ENCODE measurements at places on chromosomes 12 and 14.

DNA sequence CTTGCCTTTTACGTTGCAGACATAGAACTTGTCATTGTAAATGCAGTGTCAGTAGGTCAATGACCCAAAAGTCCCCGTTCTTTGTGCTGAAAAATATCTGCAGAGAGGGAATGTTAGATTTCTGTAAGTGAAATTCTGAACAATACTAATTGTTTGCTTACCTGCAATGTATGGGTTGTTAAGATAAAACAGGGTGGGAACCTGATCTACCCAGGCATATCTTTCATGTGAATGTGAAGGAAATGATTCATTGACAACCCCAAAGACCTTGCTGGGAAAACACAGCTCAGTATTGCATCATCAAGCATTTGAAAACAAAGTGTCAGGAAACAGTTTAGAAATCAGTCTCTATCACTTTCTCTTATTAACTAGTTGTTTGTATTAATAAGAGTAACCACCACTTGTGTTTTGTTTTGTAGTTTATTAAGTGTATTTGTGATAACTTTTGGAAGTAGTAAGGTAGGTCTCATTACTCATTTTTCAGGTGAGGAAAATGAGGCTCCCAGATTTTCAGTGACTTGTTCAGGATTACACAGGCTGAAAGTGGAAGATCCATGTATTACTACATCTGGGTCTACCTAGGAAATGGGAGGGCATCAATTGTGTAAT, 57.9 kb upstream of the SLC38A2 start:
- DNase-seq: no peak

GRCh38 chr14:88270776-88271175, 52.3 kb downstream of the KCNK10 start:
- DNase-seq: no peak

DNA sequence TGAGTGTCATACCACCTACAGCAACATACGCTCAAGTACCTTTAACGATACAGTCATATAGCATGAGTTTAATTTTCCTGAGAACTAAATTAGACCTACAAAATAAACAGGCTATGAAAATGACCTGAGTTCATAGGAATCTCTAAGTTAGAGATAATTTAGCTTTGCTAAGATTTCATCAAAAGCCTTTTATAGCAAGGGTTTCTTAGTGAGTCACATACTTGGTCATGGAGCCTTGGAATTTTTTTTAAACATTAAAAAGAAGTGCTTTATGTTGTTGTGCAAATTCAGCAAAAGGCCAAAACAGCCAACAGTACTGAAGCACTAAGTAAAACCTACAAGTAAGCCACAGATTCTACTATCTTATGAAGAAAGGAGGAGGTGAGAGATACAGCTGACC, 93.6 kb upstream of the FERMT2 start:
- DNase-seq: no peak

DNA sequence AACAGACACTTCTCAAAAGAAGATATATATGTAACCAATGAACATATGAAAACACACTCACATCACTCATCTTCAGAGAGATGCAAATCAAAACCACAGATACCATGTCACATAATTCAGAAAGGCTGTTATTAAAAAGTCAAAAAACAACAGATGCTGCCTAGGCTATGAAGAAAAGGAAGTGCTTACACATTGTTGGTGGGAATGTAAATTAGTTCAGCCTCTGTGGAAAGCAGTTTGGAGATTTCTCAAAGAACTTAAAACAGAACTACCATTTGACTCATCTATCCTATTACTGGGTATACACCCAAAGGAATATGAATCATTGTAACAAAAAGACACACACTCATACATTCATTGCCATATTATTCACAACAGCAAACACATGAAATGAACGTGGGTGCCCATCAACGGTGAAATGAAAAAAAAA, 35.1 kb downstream of the EIF2S3B start:
- DNase-seq: no peak

DNA sequence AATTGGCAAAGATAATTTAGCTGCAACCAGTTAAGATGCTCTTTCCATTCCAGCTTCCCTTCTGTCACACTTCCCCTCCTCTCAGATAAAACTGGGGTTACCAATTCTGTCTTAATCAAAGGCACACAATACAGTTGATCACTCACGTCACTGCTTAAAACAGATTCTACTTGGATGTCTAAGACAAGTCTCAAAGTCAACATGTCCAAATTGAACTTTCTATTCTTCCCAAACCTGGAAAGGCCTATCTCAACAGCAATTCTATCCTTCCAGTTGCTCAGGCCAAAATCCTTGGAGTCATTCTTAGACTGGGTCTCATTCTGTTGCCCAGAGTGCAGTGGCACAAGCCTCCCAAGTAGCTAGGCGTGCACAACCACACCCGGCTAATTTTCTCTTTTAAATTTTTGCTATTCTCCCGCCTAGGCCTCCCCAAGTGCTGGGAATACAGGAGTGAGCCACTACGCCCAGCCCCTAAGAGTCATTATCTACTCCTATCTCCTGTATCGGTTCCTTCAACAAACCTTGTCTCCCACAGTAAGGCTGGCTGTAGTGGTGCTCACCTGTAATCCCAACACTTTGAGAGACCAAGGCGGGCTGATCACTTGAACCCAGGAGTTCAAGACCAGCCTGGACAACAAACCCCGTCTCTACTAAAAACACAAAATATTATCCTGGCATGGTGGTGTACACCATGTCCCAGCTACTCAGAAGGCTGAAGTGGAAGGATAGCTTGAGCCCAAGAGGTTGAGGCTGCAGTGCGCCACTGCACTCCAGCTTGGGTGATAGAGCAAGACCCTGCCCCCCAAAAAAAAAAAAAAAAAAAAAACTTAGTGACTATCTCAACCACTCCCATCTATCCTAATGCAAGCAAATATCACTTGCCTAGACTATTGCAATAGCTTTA, 4.7 kb downstream of the RPS29 start:
- no peak for DNase-seq

DNA sequence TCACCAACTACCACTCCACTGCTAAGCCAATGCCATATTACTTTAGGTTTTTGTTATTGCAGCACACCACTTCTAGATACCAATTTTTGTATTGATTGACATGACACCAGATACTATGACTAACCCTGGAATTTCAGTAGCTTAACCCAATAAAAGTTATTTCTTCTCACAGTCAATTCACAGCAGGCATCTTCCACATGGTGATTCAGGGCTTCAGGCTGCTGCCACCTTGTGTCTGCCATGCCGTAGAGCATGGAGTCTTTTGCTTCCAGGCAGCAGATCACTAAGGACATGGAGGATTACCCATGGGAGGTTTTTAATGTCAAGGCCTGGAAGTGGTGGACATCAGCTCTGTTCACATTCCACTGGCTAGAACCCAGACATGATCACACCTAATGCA, 56.4 kb upstream of the LTA4H start:
- DNase-seq: no peak

GRCh38 chr14:81605660-81606059, 72.0 kb upstream of the SEL1L start:
- no peak for DNase-seq

DNA sequence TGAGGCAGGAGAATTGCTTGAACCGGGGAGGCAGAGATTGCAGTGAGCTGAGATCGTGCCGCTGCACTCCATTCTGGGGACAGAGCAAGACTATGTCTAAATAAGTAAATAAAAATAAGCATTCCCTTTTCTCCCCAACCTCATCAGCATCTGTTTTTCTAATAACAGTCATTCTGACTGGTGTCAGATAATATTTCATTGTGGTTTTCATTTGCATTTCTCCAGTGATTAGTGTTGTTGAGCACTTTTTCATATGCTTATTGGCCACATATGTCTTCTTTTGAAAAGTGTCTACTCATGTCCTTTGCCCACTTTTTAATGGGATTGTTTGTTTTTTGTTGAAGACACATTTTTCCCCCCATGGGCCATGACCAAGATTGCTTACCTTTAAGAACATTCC, 243.2 kb downstream of the ADAMTS20 start:
- no peak for DNase-seq

DNA sequence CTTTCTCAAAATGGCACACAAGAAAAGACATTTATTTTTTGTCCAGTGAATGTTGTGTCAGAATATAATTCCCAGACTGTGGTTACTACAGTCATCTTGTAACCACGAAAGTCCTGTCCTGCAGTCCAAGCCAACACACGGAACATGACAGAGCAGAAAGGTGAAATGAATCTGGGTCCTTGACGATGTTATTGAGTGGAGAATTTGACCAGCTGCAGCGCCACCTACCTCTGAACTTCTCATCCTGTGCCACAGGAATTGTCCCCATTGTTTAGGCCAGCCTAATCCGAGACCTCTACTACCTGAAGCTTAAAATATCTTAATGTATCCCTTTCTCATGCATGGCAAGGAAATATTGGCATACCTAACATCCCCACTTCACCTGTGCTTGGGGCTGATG, 64.1 kb upstream of the OTX2 start:
- no peak for DNase-seq

DNA sequence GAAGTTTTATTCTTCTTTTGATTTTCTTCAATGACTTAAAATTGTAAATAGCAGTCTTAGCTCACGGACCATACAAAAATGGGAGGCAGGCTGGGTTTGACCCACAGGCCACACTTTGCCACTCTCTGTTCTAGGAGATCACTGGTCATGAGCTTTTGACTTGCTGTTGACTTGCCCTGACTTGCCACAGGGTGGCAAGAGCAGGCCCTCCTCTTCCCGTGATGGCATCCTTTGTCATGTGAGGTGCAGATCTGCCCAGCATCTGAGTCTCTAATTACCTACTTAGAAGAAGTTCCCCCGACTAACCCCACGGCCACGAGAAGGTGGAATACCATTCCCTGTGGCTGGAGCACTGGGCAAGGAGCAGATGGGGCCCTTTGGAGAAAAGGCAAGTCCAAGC, 81.0 kb upstream of the SCAF11 start:
- DNase-seq: no peak

DNA sequence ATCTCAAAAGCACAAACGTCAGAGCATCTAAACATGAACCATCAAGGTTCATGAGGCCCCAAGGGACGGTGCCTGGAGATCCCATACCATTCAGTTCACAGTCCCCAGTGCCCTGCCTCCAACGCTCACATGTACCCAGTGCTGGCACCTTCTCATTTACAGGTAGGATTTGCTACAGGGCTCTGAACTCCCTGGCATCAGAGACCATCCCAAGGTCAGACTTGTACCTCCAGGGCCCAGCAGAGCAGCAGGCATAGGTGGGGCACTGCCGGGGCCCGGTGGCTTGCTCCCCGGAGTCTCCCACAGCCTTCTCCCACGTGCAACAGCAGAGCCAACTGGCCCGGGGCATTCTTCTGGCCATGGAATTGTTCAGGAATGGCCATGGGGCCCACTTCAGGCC, 114.8 kb downstream of the BCL11B start:
- no peak for DNase-seq

GRCh38 chr14:71959055-71959454, 26.8 kb downstream of the RGS6 start:
- no peak for DNase-seq

DNA sequence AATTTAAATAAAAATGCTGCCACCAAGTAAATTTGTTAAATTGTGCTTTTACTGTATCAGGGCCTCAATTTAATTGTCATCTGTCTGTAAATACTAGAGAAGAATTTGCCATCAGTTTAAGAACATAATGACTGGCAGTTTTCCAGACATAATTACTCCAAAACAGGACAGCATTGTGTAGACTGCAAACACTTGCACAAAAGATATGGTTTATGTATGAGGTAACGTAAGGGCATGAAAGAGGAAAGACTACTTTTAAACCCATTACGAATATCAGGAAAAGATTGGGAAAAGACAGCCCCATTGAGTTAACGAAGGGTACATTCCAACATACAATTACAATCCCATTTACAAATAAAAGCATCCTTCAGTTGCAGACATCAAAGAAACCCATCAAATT, 59.8 kb upstream of the KRR1 start:
- no peak for DNase-seq

DNA sequence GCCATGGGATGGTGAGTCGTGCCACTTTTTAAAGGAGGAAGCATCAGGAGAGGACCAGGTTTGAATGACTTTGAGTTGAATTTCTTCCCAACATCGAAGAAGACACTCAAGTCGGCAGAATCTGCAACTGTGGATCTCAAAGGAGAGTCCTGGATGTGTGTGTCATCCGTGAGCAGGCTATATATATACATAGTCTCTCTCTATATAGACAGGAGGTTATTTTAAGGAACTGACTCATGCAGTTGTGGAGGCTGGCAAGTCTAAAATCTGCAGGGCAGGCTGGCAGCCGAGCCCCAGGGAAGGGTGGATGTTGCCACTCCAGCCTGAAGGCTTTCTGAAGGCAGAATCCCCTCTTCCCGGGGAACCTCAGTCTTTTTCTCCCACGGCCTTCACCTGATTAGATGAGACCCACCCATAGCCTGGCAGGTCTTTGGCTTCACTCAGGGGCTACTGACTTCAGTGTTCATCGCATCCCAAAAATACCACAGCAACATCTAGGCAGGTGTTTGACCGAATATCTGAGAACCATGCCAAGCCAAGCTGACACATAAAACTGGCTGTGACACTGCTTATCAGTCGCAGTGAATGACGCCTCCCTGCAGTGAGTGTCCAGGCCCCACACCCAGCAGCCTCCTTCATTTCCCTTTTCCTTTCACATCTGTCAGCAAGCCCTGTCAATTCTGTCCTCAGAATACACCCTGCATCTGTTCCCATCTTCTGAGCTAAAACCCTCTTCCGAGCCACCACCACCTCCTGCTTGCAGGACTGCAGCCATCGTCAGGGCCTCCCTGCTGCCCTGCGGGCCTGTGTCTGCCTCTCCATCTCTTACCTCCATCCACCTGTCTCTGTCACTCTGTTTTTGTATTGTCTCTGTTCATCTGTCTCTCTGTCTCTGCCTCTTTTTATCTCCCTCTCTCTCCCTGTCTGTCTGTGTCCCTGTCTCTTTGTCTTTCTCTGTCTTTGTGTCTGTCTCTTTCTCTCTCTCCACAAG, 54.0 kb downstream of the ZNF664 start:
- no peak for DNase-seq

DNA sequence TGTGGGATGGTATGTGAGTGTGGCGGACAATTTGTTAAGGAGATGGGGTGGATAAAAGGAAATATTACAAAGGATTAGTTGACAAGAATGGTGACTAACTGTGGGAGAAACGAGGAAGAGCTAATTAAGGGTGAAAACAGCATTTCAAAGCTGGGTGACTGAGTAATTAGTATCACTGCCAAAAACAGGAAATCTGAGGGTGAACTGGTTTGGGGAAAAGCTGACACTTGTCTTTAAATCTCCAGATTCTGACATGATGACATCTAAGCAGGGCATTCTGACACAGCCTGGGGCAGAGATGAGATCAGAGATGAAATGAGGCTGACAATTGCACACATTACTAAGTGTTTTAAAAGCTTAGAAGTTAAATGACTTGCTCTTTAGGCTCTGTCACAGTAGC, 42.4 kb upstream of the CCDC175 start:
- no peak for DNase-seq

- no peak for DNase-seq
Measured at GRCh38 chr12:7647071-7647470, 18.6 kb downstream of the APOBEC1 start.

DNA sequence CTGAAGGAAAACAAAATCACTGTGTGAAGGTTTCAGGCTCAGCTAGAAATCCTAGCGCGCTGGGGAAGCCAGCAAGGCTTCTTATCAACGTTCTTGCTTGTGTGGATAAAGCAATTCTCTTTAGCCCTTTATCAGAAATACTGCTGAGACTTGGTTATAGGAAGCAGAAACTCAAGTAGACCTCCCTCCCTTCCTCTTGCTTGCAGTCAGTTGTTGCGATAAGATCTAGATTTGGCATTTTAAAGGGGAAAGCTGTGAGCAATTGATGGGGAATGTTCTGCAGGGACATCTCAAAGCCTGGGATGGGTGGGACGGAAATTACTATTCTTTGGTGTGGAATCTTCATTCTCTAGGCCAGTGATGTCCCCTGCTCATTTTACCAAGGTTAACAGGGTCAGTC, 76.4 kb upstream of the ANO4 start:
- DNase-seq: no peak

GRCh38 chr12:71057330-71057729, 100.5 kb downstream of the TSPAN8 start:
- no peak for DNase-seq

All from stimulated activated CD4-positive, alpha-beta T cell treated with anti-CD3 and anti-CD28 coated beads, Interleukin-2, amount 100 ng/mL, for 4 hours (primary cell).